SHP77 treated with DMSO at 0.1 percent for 48 hours (cell line): ENCODE measurements at places on chromosomes 2 and 18.

- no peak for DNase-seq
Observed at GRCh38 chr2:40284797-40285196, 167.1 kb downstream of the SLC8A1 start.

GRCh38 chr2:65039640-65040039 is 16.6 kb upstream of the CEP68 start:
- DNase-seq: no peak

- DNase-seq: no peak
Observed at GRCh38 chr2:47777277-47777937, 5.5 kb upstream of the MSH6 start.

DNA sequence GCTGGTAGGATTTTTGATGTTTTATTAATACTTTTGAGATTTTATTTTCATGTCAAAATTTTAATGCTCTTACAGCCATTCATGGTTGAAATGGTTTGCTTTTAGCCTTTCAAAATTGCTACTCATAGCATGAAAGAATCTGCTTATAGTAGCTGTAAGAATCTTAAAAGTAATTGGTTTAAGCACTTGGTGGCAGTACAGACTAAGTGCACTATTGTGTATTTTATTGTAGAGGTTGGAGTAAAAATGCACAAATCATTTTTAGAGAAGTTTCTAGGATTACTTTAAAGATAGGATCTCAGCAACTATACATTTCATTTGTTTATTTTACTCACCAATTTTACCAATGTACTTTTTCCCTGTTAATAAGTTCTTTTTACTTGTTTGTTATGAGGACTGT is 205.8 kb downstream of the SPAG16 start:
- DNase-seq: no peak

GRCh38 chr2:64836566-64836965 is 152.6 kb upstream of the SLC1A4 start:
- DNase-seq: no peak

DNA sequence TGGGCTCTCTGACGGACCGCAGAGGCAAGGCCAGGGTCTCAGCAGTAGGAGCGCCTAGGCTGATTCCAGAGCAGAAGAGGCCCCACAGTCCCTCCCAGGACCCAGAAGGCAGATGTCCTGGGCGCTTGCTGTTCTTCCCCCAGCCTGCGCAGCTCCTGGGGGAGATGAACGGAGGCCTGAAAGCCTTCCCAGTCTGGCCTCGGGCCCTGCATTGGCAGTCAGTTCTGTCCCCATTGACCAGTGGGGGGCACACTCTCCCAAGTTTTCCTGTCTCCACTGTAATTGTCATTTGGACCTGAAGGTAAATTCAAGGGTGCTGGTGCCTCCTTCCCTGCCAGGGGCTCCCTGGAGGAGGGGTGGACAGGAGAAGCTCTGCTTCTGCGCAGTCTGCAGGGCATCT is 345.7 kb downstream of the CYP26B1 start:
- no peak for DNase-seq

- no peak for DNase-seq
Observed at GRCh38 chr2:197205585-197206215, 104.9 kb downstream of the ANKRD44 start.

- peak; percentile 37 for DNase-seq
Observed at GRCh38 chr2:42084231-42084671, 36.4 kb downstream of the PKDCC start.

DNA sequence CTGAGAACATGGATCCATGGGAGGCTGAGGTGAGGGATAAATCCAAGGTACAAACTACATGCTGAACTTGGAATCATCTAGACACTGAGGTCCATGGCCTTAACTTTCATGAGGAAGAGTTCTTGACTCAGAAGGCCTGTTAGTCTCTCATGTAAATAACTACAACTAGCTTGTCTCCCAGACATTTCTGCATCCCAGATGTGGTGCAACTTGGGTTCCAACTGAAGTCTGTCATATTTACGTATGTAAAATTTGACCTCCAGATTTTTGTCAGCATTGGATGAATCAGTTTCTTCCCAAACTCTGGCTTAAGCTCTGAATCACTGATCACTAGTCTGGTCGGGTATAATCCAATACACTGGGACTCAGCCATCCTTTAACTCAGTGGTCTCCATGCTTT is 306.9 kb downstream of the PDE11A start:
- DNase-seq: no peak

GRCh38 chr18:28588884-28589549 is 412.1 kb upstream of the CDH2 start:
- no peak for DNase-seq

GRCh38 chr18:74375999-74376398 is 60.4 kb downstream of the C18orf63 start:
- no peak for DNase-seq

DNA sequence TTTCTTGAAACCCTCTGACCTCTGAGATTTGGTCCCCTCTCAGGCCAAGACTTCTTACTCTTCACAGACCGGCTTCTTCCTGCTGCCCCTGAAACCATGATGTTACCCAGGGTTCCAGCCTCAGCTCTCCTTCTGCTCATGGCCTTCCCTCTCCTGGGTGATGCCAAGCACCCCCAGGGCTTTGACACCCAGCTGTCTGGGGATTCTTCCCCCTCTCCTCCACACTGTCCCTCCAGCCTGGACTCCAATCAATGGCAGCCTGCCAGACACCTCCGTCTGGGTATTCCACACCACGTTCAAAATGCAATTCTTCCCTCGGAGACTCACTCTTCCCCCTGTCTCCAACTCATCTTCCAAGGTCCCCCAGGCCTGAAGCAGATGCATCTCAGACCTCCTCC is 25.0 kb downstream of the SPP2 start:
- no peak for DNase-seq

- peak; percentile 80 for DNase-seq
Observed at GRCh38 chr2:2331881-2332280, 806 bp upstream of the MYT1L start.

DNA sequence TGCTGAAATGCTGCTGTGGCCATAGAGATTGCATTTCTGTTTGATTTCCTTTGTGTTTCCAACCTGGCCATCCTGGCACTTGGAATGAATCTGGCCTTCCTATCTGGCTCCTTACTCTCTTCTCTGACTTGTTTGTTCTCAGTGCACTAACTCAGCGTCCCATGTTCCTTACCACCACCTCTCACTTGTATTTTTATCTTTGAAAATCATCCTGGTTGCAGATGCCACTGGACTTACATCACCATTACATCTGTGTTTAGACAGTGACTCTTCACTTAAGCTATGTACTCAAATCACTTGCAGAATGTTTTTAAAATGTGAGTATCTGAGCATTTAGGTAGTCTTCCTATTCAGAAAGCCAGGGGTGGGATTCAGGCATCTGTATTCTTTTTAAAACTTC is 239.5 kb downstream of the WDR7 start:
- DNase-seq: no peak

- DNase-seq: no peak
Observed at GRCh38 chr2:27888790-27889189, 1.4 kb downstream of the RBKS start.

DNA sequence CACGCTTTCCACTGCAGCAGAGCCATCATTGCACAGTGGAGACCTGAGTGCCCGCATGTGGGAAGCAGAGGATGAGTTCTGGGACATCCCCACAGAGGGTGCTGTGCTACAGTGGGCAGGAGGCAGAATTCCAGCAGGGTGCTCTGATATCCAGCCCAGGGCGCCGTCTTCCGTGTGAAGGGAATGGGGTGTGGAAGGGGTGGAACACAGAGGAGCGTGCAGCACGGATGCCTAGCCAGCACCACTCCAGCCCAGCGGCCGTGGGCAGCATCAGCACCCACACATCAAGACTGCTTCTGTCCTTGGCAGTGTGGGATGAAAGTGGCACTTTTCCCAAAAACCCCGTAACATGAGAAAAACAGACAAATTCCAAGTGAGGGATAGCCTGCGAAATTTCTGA is 134.3 kb downstream of the ZNF236 start:
- DNase-seq: no peak

- no peak for DNase-seq
Observed at GRCh38 chr2:54481686-54482085, 25.6 kb downstream of the SPTBN1 start.

DNA sequence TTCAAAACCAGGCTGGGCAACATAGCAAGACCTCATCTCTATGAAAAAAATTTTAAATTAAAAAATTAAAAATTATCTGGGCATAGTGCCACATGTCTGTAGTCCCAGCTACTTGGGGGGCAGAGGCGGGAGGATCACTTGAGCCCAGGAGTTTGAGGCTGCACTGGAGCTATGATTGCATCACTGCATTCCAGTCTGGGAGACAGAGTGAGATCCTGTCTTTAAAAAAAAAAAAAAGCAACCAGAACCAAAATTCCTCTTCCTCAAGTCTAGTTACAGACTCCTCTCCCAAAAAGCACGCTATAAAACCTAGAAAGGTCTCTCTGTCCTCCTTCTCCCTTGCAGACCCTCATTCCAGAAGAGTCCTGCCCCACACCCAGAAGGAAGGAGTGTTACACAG is 23.9 kb downstream of the TNFAIP6 start:
- no peak for DNase-seq

DNA sequence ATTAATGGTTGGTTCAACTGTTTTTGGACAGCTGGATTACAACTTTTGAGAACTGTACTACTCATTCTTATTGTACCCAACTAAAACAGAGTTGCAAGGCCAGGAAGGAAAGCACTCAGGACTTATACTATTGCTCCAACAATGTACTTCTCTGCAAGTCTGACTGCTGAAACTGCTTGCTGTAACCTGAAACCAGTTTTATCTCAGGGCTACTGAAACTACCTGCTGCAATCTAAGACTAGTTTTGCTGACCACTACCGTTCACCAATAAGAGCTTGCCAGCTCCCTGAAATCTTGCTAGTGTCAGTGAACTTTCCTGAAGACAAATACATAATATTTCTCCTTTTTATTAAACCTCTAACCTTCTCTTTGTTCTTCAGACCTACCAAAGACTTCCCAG is 157.3 kb downstream of the CDCA7 start:
- DNase-seq: peak; percentile 0

DNA sequence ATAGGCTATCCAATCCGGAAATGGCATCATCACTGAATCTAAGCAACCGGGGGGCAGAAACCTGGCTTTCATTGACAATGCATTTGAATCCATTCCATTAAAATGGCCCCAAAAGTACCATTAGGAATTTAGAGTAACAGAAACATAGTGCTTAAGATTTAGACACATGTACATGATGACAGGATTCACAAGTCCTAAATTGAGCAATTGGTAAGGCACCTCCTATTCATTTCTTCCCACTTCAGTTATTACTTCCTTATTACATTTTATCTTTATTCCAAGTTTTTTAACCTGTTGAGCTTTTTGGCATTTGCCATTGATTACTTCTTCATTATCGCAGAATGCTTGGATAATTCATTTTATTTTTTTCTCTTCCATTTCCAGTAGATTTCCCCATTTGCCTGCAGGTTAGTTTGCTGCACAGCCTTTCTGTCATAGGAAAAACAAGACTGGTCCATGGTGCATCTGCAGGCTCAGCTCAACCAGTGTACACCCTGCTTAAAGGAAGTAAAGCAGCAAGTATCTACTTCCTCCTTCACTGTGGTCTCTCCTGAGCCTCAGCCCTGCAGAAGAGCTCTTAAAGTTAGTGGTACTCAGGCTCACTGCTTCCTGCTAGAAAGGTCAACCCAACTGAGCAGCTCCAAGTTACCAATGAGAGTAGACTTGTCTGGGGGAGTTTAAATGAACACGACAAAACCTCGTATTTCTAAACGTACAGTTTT is 89.2 kb downstream of the DOCK10 start:
- DNase-seq: no peak
